Stimulated activated naive CD8-positive, alpha-beta T cell treated with anti-CD3 and anti-CD28 coated beads, Interleukin-15, amount 100 ng/mL, for 72 hours (primary cell): ENCODE measurements at places on chromosomes 13 and 19.

DNA sequence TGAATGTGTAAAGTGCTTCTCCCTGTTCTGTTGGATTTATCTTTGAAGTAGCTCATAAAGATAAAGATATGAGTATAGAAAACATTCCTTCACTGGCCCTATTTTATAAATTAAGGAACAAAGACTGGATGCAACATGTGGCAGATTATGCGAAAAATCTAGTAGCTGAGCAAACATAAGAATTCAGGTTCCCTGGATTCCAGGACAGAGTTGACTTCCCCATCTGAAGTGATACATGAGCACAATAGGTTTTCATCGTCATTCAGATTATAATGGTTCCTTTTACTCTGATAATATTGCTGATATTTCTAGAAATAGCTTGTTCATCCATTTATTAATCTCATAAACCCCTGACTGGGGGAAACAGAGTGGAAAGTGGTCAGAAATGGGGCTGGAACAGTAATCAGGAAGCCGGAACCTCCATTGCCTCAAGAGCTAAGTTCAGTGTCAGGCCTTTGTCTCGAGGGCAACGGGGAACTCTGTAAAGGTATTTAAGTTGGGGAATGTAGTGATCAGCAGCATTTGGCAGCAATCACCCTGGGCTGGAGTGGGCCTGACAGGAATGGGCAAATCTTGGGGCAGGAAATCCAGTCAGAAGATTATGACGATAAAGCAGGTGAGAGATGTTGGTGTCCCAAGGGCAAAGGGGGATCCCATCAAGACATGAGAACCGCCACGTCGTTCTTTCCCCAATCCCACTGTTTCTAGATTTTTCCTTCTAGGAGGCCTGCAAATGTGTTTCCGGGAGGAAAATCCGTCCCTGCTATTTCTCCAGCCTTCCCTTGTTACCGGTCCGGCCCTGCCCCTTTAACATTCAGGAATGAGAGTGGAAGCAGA lies 232.5 kb upstream of the SERP2 start:
- DNase-seq, result no peak

GRCh38 chr19:3483226-3483628 lies at the start of gene SMIM44:
Gene SMIM44 (minus strand): TSS chr19:3483441. CDS start chr19:3483403, 38 bp downstream.
- DNase-seq, result no peak

GRCh38 chr13:96728463-96728862 lies 265.8 kb downstream of the OXGR1 start:
- no peak for DNase-seq

DNA sequence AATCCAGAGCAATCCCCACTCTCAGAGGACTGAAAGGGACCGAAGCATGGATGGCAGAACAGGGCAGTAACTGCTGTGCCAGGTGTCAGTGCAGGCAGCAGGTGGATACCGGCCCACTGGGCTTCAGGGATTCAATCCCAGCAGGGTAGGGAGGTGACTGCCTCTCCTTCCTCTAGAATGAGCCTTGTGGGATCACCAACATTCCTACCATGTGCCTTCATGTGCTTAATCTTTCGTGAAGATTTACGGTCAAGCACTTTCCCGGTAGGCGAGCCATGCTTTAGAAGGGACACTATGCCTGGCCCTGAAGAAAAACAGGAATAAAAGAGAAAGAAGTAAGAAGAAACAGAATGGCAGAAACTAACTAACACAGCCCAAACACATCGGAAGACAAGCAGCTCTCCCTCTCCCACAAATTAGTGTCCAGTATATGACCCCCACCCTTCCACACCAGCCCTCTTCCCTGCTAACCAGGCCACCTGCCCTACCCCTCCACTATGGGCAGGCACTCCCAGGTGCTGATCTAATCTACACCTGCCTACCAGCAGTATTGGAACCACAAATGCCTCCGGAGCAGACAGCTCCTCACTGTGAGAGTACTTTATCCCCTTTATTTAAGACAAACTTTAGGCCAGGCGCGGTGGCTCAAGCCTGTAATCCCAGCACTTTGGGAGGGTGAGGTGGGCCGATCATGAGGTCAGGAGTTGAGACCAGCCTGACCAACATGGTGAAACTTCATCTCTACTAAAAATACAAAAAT lies 162.5 kb downstream of the NUFIP1 start:
- DNase-seq, result no peak

GRCh38 chr13:77563111-77563510 lies 27.6 kb downstream of the SCEL start:
- no peak for DNase-seq
